Glomerular endothelial cell (primary cell): ENCODE measurements at places on chromosomes 11 and 22. TPM values are rescaled to one million over a fixed set of nuclear protein-coding genes. Genes with fewer than 3 reads are reported as not detected.

SNX19 gene
- total RNA-seq = 57.4 and 82.1 TPM in 2 replicates

KRTAP5-10 gene
- total RNA-seq = not detected in 2 replicates

CSNK2A3 gene
- 1.1 and 2.0 TPM in 2 replicates for total RNA-seq

CASP5 gene
- total RNA-seq = not detected in 2 replicates

RIN1 gene
- 17.2 and 18.7 TPM in 2 replicates for total RNA-seq

BTG4 gene
- total RNA-seq = not detected in 2 replicates

SCUBE1 gene
- total RNA-seq = 68.9 and 69.1 TPM in 2 replicates

FXYD2 gene
- 3.4 and 89.7 TPM in 2 replicates for total RNA-seq

FREY1 gene
- 0.29 TPM in 1 of 2 replicates, not detected in the other for total RNA-seq

NRXN2 gene
- total RNA-seq = not detected in 2 replicates

SEZ6L gene
- total RNA-seq = not detected in 2 replicates

KCNC1 gene
- not detected in 2 replicates for total RNA-seq

VWA5A gene
- total RNA-seq = 9.1 and 12.9 TPM in 2 replicates

RIBC2 gene
- total RNA-seq = 0.23 TPM in 1 of 2 replicates, not detected in the other
